Activated CD4-positive, alpha-beta memory T cell treated with anti-CD3 and anti-CD28 coated beads, Interleukin-2, amount 10 ng/mL, durations not matched to agents 7 days and 5 days (primary cell): ENCODE measurements at places on chromosomes 2 and 18.

DNA sequence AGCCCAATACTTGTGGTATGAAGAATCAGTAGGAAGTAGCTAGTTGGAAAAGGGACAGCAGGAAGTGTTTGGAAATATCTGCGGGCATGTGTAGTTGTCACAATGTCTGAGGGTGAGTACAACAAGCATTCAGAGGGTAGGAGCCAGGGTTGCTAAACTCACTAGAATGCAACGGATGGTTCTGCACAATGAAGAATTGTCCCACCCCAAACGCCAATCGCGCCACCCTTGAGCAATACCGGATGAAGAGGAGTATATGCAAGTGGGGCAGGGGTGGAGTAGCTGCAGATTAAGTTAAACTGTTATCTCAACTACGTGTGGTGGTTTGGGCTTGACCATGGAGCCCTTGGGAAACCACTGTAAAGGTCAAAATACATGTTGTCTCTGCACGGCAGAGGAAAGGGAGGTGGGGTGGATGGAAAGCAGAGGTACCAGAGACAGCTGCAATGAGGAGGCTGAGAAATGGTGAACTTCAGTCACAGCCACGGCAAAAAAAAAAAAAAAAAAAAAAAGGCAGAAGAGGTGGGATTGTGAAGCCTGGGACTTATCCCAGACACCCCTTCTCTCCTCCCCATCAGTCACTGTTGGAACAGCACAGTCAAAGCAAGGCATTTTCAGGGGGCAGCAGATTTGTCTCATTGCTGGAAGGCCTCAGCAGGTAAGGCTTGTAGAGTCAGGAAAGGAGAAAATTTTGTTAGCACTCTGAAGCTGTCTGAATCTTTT is 5.2 kb downstream of the CCL20 start:
- peaks cover 3% of the 10 kb centered on the region for H3K27me3 ChIP-seq
- peak overlapping the region; percentile 78 for H3K27ac ChIP-seq
- peak; percentile 30 for DNase-seq
- no peak overlapping the region for H3K4me3 ChIP-seq
- no peaks in the 10 kb centered on the region for H3K36me3 ChIP-seq

DNA sequence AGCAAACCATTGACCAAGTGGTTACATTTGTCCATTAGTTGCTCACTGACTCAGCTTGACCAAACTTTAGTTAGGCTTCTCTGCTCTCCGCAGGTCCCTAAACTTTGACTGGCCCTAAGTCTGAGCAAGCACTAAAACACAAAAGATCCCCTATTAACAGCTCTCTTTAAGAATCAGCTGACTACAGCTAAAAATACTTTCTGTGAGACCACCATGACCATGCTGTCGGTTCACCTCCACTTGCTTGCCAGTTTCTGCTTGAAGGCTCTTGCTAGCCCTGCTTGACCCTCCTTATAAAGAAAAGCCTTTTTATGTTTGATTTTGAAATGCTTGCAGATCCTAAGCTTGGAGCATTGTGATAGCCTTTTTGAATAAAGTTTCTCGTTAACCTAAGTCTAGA is 40.4 kb upstream of the RIT2 start:
- H3K4me1 ChIP-seq = no peaks in the 10 kb centered on the region
- no peaks in the 10 kb centered on the region for H3K36me3 ChIP-seq
- H3K27me3 ChIP-seq = no peaks in the 10 kb centered on the region
- no peak overlapping the region for H3K4me3 ChIP-seq

GRCh38 chr2:68734688-68735525 is at the start of gene ARHGAP25:
Gene ARHGAP25, plus strand, starts transcription at chr2:68734811. Its CDS starts 389 bp downstream, at chr2:68735200.
- peak; percentile 68 for DNase-seq
- peaks cover 38% of the 10 kb centered on the region for H3K36me3 ChIP-seq
- H3K27ac ChIP-seq = no peak within 1 kb of the TSS
- no peaks in the 10 kb centered on the region for H3K27me3 ChIP-seq
- peaks cover 34% of the 10 kb centered on the region for H3K4me1 ChIP-seq

DNA sequence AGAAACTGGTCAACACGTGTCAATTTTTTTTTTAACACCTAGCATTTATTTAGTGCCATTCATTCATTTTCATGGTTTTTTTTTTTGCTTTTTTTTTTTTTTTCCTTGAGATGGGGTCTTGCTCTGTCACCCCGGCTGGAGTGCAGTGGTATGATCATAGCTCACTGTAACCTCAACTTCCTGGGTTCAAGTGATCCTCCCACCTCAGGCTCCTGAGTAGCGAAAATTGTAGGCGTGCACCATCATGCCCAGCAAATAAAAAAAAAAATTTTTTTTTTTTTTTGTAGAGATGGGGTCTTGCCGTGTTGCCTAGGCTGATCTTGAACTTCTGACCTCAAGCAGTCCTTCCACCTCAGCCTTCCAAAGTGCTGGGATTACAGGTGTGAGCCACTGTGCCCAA is 21.1 kb downstream of the USP14 start:
- no peak for DNase-seq
- no peak overlapping the region for H3K4me3 ChIP-seq
- H3K36me3 ChIP-seq = peaks cover 43% of the 10 kb centered on the region
- peaks cover 27% of the 10 kb centered on the region for H3K4me1 ChIP-seq
- no peaks in the 10 kb centered on the region for H3K27me3 ChIP-seq

DNA sequence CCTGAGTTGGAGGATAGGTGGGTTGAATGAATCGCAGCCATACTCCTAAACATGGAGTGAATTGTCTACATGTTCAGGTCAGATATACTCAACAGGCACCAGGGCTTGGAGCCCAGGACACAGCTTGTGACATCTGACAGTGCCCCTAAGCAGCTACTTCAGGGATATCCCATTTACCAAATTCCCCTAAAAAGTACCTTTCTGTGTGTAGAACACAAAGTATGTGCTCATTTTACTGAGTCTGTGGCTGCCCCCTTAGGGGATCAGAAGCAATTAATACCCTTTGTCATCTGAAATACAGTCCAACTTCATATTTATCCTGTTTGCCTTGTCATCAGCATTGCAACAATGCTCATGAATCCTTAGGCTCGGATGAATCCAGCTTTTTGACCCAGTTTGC is 20.8 kb downstream of the TNFRSF11A start:
- no peak for DNase-seq
- no peaks in the 10 kb centered on the region for H3K27me3 ChIP-seq
- H3K4me3 ChIP-seq = no peak overlapping the region
- H3K4me1 ChIP-seq = peaks cover 65% of the 10 kb centered on the region
- H3K36me3 ChIP-seq = peaks cover 41% of the 10 kb centered on the region

- DNase-seq = peak; percentile 49
- no peaks in the 10 kb centered on the region for H3K36me3 ChIP-seq
- H3K27me3 ChIP-seq = no peaks in the 10 kb centered on the region
- no peak overlapping the region for H3K4me3 ChIP-seq
Observed at GRCh38 chr2:232325324-232326273, 53.0 kb upstream of the ALPP start.

GRCh38 chr2:66982766-66983165 is 414.4 kb upstream of the ETAA1 start:
- no peak for DNase-seq
- H3K27me3 ChIP-seq = no peaks in the 10 kb centered on the region
- H3K4me3 ChIP-seq = no peak overlapping the region

DNA sequence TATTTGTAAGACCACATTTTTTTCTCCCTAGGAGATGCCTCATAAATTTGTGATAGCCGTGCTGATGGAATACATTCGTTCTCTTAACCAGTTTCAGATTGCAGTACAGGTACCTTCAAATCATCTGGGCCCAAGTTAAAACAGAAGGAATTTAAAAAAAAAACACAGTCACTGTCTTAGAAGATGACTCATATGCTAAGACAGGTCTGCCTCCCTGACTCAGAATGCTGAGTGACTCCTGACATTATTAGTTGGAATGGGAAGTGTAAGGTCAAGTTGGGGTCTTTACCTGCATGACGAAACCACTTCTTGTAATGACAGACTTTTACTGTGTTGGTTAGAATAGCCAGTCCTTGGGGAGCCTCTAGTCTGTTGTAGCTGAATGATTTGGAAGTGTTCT is 26.3 kb downstream of the RMC1 start:
- peaks cover 6% of the 10 kb centered on the region for H3K4me1 ChIP-seq
- no peak overlapping the region for H3K4me3 ChIP-seq
- H3K36me3 ChIP-seq = peaks cover 86% of the 10 kb centered on the region
- H3K27me3 ChIP-seq = no peaks in the 10 kb centered on the region

- no peak overlapping the region for H3K27ac ChIP-seq
- H3K4me1 ChIP-seq = peaks cover 26% of the 10 kb centered on the region
- DNase-seq = no peak
- H3K27me3 ChIP-seq = peaks cover 13% of the 10 kb centered on the region
Observed at GRCh38 chr18:44761812-44762211, 81.1 kb downstream of the SETBP1 start.

- no peak overlapping the region for H3K27ac ChIP-seq
- no peaks in the 10 kb centered on the region for H3K27me3 ChIP-seq
- H3K4me3 ChIP-seq = no peak overlapping the region
- no peak for DNase-seq
- H3K36me3 ChIP-seq = no peaks in the 10 kb centered on the region
Observed at GRCh38 chr2:138280999-138281695, 220.4 kb upstream of the SPOPL start.

DNA sequence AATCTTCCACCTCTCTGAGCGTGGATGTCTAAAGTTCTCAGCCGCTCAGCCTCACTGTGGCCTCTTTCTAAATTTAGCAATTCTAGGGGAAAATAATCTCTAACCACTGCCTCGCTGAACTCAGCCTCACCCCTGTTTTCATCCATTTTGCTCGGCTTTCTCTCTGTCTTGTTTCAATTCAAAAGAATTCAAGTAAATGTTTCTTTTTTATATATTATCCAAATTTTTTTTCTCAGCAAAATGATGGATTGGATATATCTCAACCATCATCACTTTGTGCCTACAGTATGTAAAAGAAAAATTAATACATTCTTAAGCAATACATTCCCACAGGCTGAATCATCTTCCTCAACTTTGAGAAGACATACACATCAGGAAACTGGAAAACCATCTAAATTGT is 24.0 kb upstream of the GALNT5 start:
- H3K4me3 ChIP-seq = no peak overlapping the region
- H3K27me3 ChIP-seq = peaks cover 21% of the 10 kb centered on the region
- no peak for DNase-seq
- no peaks in the 10 kb centered on the region for H3K4me1 ChIP-seq
- no peaks in the 10 kb centered on the region for H3K36me3 ChIP-seq
- H3K27ac ChIP-seq = no peak overlapping the region

- no peaks in the 10 kb centered on the region for H3K4me1 ChIP-seq
- no peak overlapping the region for H3K27ac ChIP-seq
- no peak overlapping the region for H3K4me3 ChIP-seq
- DNase-seq = no peak
- H3K36me3 ChIP-seq = peaks cover 2% of the 10 kb centered on the region
Observed at GRCh38 chr2:254241-254640, 9.6 kb downstream of the SH3YL1 start.

DNA sequence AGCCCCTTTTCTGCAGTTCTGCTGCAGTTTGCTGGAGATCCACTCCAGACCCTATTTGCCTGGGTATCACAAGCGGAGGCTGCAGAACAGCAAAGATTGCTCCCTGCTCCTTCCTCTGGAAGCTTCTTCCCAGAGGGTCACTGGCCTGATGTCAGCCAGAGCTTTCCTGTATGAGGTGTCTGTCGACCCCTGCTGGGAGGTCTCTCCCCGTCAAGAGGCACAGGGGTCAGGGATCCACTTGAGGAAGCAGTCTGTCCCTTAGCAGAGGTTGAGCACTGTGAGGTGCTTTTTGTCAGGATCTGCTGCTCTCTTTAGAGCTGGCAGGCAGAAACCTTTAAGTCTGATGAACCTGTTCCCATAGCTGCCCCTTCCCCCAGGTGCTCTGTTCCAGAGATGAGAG is 42.0 kb upstream of the MYL1 start:
- no peak for DNase-seq
- no peaks in the 10 kb centered on the region for H3K36me3 ChIP-seq
- no peak overlapping the region for H3K4me3 ChIP-seq
- H3K27ac ChIP-seq = no peak overlapping the region

DNA sequence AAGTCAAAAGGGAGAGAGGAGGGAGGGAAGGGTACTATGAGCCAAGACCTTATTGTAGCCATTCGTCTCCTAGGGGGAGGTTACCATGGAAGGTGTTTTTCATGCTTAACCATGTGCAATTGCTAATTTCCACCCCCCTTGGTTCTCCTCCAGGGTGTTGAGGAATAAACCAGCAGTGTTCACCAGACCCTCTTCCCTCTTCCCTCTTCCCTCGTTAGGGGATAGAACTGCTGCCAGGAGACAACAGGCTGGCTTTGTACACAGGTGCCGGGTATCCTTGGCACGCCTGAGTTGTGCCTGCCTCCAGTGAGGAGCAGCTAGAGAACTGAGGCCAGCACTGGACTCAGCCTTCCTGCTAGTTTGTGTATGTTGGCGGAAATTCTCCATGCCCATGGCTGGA is 41.1 kb upstream of the ARL5A start:
- no peak for DNase-seq
- H3K4me3 ChIP-seq = no peak overlapping the region
- H3K27me3 ChIP-seq = peaks cover 17% of the 10 kb centered on the region
- no peaks in the 10 kb centered on the region for H3K4me1 ChIP-seq

- no peaks in the 10 kb centered on the region for H3K27me3 ChIP-seq
- H3K27ac ChIP-seq = no peak overlapping the region
- H3K4me1 ChIP-seq = no peaks in the 10 kb centered on the region
Observed at GRCh38 chr18:71242981-71243380, 954.1 kb downstream of the SOCS6 start.

GRCh38 chr18:58161659-58162058 is 117.6 kb downstream of the NEDD4L start:
- DNase-seq = no peak
- H3K4me1 ChIP-seq = no peaks in the 10 kb centered on the region
- no peaks in the 10 kb centered on the region for H3K36me3 ChIP-seq
- no peak overlapping the region for H3K4me3 ChIP-seq

DNA sequence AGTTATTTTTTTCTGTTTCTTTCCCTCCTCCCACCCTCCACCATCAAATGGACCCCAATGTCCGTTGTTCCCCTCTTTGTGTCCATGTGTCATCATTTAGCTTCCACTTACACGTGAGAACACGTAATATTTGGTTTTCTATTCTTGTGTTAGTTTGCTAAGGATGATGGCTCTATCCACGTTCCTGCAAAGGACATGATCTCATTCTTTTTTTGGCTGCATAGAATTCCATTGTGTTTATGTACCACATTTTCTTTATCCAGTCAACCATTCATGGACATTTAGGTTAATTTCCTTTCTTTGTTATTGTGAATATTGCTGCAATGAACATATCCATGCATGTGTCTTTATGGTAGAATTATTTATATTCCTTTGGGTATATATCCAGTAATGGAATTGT is 91.3 kb upstream of the TNP1 start:
- no peak overlapping the region for H3K27ac ChIP-seq
- DNase-seq = no peak
- H3K36me3 ChIP-seq = no peaks in the 10 kb centered on the region
- no peak overlapping the region for H3K4me3 ChIP-seq
- H3K4me1 ChIP-seq = no peaks in the 10 kb centered on the region
